Hematopoietic multipotent progenitor cell treated with erythropoietin and hydrocortisone succinate and interleukin-3 and kit ligand, for 6 days (in vitro differentiated cells): ENCODE measurements at places on chromosomes 2 and 18.

- DNase-seq = no peak
These were observed 113.6 kb downstream of the EVA1A start for GRCh38 chr2:75447176-75447575.

- no peak for DNase-seq
These were observed 7.9 kb upstream of the ZNF407 start for GRCh38 chr18:74589811-74590210.

DNA sequence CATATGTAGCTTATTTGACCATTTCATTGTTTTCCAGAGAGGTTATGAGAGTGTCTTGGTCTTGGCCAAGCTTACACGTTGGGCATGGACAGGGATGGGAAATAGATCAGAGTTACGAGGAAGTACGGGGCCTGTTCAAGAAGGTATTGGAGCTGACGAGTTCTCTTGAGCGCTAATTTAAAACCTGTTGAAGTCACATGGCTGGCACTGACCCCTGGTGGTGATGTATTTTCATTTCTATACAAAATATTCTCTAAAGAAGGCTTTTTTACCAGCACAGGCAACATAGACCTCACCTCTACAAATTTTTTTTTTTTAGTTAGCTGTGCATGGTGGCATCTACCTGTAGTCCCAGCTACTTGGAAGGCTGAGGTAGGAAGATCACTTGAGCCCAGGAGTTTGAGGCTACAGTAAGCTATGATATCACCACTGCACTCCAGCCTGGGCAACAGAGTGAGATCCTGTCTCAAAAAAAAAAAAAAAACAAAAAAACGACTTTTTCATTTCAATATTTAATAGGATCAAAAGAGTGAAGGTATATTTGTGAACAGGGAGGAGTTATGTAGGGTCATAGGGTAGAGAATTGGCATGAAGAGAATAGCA is 19.6 kb downstream of the UGP2 start:
- peak; percentile 89 for DNase-seq

DNA sequence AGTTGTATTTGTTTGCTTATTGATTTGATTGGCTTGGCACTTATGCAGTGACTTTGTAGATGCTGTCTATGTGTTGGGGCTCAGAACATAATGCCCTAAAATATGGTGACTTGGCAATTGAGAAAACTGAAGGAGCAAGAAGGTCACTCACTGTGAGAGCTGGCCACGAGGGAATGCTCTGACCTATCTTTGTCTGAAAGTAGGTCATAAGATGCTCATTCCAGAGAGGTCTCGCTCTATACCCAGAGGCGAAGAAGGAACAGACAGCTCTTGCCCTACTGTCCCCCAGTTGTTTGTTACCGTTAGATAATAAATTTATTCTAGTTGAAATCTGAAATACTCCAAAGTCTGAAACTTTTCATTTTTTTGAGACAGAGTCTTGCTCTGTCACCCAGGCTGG is 158.5 kb downstream of the TGIF1 start:
- no peak for DNase-seq

GRCh38 chr2:239039479-239039861 is 191.6 kb downstream of the TWIST2 start:
- DNase-seq = no peak

- DNase-seq = no peak
These were observed 29.9 kb downstream of the NBAS start for GRCh38 chr2:15531095-15531854.

- DNase-seq = no peak
These were observed 44.4 kb downstream of the CRACDL start for GRCh38 chr2:98891591-98891990.

DNA sequence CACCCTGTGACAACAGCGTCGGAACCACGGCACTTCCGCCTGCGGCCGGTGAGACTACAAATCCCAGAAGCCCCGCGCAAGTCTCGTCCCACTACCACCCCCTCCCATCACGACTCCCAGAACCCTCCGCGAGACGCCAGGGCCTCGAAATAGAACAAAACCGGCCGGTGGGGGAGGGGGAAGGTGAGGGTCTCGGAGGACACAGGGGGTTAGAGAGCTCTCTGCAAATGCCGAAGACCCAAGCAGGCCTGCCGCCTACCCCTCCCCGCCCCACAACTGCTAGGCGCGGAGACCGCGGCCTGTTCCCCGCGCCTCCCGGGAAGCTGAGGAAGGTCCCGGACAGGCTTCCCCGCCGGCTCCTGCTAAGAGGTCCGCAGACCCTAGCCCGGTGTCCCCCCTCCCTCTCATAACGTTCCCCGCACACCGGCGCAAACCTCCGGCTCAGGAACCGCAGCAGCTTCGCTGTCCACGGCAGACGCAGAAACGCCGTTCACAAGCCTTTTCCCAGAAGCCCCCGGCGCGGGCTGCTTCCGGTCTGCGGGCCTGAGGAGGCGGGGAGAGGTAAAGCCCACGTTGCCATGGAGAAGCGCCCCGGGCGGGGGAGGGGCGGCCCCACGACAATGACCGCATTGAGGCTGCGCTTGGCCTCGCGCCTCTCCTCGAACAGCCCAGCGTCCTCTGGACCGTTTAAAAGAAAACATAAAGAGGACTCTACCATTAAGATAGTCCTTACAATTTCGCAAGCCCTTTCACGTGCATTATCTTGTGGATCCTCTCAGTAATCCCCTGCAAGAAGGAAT is at the start of gene ZNF24:
Gene ZNF24 (minus strand): TSS at position 485 of the 800 bp plus-strand sequence. CDS start 3,770 bp downstream, outside the sequence.
- DNase-seq = peak; percentile 97

- DNase-seq = no peak
These were observed 17.2 kb downstream of the MAL start for GRCh38 chr2:95042472-95043271.

- peak; percentile 83 for DNase-seq
These were observed 58.0 kb upstream of the EML6 start for GRCh38 chr2:54665436-54665856.

DNA sequence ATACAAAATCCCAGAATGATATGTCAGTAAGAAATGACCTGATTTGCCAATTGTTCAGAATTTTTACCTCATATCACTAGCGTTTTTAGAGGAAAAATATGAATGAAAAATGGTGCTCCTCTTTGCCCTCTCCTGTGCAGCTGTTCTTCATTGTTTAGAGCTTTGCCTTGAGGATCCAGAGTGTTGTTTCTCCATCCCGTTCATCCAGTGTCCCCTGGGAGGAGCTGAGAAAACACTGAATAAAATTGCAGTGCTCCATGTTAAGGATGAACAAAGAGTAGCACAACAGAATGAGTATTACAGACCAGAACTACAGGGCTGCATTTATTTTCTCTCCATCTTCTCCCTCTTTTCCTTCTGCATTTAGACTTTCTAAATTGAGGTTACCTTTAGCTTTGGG is 133.1 kb downstream of the ADCYAP1 start:
- no peak for DNase-seq

DNA sequence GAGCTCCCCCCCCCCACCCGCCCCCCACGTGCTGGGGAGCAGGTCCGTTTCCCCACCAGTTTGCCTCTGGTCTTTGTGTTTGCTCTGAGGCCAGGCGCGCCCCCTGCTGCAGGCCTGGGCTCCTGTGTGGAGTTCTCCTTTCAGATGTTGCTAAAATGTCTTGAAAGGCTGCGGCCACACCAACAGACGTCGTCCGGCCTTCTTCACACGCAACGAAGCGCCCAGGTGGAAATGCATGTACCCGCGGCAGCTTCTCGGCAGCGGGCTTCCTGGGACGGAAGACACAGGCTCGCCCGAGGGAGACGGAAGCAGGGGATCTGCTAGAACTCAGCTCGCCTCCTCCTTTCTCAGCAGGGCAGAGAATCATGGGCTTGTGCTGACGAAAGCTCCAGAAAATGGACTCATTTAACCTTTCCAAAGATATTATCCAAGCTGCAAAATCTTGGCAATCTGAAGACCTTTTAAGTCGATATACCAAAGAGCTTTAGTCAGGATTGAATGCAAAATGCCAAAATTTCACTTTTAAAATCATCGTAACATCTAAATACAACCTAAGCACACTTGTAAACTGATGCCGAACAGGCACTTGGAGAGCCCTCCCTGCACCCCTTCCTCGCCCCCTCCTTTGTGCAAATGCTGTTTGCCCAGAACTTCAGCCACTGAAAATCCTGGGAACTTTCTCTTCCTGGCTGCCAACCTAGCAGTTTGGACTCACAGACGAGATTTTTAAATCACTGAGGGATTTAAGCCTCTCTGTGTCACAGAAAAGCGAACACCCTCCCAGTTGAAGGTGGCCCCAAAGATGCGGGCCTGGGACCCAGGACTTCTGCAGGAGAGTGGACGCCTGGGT is 125.5 kb upstream of the ZNF516 start:
- DNase-seq = peak; percentile 81

DNA sequence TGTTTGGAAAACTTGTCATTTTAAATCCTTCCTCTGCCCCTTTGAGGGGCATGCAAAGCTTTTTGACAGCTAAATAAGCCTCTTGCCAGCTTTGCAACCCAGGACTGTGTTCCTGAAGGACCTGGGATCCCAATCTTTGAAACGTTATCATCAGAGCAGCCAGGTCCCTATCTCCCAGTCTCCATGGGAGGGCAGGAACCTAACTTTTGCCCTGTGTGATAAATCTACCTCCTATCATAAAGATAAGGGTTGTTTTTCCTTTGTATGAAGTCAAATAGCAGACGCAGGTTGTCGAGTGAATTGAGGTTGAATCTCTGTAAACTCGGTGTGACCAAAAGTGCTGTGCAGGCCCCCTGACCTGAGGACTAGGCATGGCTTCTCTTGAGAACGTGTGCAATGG is 30.1 kb downstream of the TPRKB start:
- no peak for DNase-seq

GRCh38 chr18:70333757-70334156 is 44.9 kb downstream of the SOCS6 start:
- no peak for DNase-seq

DNA sequence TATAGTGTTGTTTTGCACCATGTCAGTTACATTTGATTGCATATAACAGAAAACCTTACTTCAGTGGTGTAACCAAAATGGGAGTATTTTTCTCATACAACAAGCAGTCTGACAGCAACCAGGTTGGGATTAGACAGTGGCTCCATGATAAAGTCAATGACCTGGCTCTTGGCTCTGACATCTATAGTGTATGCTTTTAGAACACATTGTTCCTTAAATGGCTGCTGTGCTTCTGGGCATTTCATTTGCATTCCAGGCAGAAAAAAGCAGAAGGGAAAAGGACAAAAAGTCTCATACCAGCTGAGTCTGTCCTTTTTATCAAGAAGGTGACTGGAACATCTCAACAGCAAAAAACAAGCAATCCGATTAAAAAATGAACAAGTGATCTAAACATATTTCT is 10.2 kb downstream of the MERTK start:
- DNase-seq = no peak

- DNase-seq = peak; percentile 79
These were observed 93.8 kb downstream of the NRP2 start for GRCh38 chr2:205776139-205776538.

GRCh38 chr18:8515142-8515865 is 93.9 kb upstream of the RAB12 start:
- DNase-seq = no peak

DNA sequence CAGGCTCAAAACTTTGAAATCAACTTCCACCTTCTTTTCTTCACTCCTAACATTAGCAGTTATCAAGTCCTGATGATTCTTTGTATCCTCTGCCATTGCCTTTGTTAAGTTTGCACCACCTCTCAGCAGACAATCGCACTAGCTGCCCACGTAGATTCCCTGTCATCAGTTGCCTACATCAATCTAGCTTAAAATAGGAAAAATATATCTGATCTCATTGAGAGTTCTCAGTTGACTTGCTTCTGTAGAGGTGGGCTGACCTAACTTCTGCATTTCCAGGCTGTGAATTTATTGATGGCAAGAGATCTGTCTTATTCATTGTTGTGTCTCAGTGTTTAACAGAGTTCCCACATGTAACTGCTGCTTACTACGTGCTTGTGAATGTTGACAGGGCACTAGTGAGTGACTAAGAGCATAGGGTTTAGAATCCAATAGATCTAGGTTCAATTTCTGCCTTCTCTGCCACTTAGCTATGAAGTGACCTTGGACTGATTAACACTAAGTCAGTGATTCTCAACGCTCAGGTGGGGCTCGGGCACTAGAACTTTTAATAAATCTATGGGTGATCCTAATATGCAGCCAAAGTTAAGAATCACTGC is 3.7 kb upstream of the INSIG2 start:
- DNase-seq = no peak

GRCh38 chr2:170238776-170239175 is 60.8 kb downstream of the MYO3B start:
- no peak for DNase-seq

DNA sequence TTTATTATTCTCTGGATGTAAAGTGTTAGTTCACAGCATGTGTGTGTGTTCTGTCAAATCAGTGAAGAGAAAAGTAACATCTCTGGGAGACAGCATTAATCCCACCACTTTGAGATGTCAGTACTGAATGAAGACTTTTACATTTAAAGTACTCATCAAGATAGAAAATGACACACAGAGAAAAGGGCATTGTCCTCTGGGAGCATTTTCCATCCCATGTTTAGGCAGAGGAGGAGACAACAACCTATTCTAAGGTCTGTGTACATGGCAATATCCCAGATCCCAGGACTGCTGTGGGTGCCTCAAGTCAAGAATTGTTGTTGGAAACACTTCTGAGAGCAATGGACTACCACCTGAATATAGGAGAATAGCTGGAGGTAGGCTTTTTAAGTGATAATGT is 201.5 kb downstream of the PPP1R1C start:
- DNase-seq = no peak

GRCh38 chr2:240204431-240205276 is 64.2 kb upstream of the OTOS start:
- DNase-seq = no peak

- no peak for DNase-seq
These were observed 74.4 kb downstream of the ANTXR1 start for GRCh38 chr2:69087211-69087911.

- DNase-seq = no peak
These were observed 49.2 kb downstream of the TMEFF2 start for GRCh38 chr2:192145496-192145895.

GRCh38 chr2:216533609-216534008 is 35.0 kb downstream of the RPL37A start:
- DNase-seq = no peak

GRCh38 chr2:105236060-105236424 is 5.5 kb upstream of the GPR45 start:
- DNase-seq = no peak

- no peak for DNase-seq
These were observed 98.2 kb upstream of the TRIB2 start for GRCh38 chr2:12618576-12618975.

- DNase-seq = no peak
These were observed 969.7 kb downstream of the DSC3 start for GRCh38 chr18:30072609-30073385.

- DNase-seq = no peak
These were observed 181.2 kb upstream of the PXDN start for GRCh38 chr2:1925516-1925915.

- DNase-seq = peak; percentile 61
These were observed 48.0 kb downstream of the SERPINB8 start for GRCh38 chr18:64017870-64018269.

DNA sequence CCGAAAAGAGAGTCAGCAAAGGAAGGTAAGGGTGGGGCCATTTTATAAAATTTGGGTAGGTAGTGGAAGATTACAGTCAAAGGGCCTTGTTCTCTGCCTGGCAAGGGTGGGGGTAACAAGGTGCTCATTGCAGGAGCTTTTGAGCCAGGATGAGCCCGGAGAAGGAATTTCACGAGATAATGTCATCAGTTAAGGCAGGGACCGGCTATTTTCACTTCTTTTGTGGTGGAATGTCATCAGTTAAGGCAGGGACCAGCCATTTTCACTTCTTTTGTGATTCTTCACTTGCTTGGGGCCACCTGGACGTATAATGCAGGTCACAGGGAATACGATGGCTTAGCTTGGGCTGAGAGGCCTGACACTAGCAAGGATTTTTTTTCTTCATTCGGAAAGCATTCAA is 58.1 kb downstream of the CYP1B1 start:
- no peak for DNase-seq

- peak; percentile 48 for DNase-seq
These were observed 53.9 kb downstream of the NCK2 start for GRCh38 chr2:105798595-105798994.

GRCh38 chr2:73285159-73285739 is 971 bp upstream of the FBXO41 start:
- peak; percentile 79 for DNase-seq
